Panc1 (cell line): ENCODE measurements at places on chromosomes 12 and 14.

GRCh38 chr14:55921511-55921910, 196.7 kb upstream of the PELI2 start:
- no peak for DNase-seq

DNA sequence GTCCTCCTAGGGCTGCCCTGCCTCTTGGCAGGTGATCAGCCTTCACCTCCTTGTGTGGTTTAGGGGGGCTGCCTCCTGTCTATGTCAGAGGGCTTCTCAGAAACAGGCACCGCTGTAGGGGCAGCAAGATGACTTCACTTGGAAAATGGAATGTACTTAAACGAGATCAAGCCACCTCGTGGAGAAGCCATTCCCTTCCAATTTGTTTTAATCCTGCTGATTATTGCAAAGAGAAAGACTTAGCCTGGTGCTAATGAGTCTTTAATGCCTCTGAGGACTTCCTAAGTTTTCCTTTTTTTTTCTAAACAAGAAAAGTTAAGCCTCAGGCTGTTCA, 62.3 kb upstream of the RFLNA start:
- no peak for DNase-seq

GRCh38 chr14:59481871-59482540, 2.2 kb downstream of the L3HYPDH start:
- peak; percentile 25 for DNase-seq

DNA sequence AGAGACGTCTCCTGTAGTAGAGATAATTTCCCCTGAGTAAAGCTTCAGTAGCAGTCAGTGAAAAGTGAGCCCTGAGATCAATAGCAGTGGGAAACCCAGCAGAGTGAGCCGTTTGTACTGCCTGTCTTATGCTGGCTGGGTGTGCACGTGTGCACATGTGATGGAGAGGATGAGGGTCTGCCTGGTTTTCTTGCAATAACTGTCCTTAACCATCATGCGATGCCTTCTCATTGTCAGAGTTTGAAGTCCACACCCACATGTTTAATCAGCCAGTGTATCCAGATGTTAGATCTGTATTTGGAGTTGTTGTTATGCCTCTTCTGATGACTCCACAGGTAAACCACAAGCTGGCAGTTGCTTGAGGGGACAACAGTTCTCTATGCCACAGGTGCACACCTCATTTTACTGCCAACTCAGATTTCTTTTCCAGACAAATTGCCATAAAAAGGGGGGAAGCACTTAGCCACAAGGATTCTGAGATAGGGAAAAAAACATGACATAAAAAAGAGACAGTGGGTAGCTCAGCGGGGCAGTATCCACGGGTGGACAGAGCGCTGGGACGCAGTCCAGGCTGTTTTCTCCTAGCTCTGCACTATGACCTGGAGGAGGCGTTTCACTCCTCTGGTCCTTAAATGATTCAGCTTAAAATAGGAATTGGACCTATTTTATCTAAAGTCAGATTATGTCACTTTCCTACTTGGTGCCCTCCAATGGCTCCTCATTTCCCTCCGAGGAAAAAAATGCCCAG, 192.3 kb downstream of the ANO6 start:
- no peak for DNase-seq

GRCh38 chr12:68479261-68479895, 131.3 kb upstream of the RAP1B start:
- no peak for DNase-seq

DNA sequence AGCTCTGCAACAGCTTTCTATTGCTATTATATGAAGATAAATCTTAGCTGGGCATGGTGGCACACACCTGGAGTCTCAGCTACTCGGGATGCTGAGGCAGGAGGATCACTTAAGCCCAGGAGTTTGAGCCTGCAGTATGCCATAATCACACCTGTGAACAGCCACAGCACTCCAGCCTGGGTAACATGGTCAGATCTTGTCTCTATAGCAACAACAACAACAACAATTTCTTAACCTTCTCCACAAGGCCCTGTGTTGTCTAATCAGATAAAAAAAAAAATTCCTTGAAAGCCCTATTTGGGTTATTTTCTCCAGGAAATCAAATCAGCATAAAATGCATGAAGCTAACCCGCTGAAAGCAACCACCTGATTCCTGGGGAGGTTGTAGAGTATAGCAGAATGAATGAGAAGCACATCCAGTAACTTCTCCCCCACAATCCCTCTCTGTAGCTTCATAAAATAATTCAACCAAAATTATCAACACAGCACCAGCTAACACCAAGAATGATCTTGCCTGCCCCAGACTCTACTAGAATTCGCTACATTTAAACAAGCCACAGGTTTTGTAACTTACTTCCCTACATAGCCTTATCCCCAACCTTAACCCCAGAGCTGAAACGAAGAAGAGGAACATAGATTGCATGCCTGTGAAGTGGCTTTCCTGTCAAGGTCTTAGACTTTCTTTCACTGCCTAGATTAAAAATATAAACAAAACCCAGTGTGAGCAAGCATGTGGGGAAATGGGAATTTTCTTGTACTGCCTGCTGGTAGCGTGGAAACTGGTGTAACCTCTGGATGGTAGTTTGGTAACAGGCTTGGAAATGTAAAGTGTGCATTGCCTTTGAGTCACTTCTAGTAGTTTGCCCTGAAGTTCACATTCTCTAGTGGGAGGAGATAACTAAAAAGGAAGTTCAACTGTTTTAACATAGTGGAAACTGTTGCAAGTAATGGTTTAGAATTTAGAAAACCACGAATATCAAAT, 6.0 kb upstream of the STK38L start:
- no peak for DNase-seq

GRCh38 chr14:102697501-102697900, 79.7 kb upstream of the TRAF3 start:
- DNase-seq = no peak
